ENCODE measurements at places on chromosomes 3 and 15.

DNA sequence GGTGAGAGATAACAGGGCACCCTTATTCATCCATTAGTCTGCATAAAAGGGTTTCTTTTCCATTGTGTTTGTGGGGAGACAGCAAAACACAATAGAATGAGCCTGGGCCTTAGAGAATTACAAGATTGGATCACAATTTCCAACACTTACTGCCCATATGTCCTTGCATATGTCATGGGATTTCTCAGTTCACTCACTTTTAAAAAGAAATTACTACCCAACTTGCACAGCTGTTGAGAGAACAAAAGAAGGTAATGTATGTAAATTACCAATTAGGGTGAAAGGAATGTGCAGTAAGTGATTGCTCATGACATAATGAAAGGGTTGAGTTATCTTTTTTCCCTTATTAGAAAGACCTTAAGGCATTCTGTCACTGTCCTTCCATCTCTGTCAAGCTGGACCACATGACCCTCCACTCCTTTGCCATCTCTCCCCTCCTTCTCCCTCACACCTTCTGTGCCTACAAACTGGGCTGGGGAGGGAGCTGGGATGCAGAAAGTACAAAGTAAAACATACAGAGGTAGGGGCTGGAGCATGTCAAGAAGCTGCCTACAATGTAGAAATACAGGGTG is 244.2 kb downstream of the ZMAT3 start:
- no peak for DNase-seq

DNA sequence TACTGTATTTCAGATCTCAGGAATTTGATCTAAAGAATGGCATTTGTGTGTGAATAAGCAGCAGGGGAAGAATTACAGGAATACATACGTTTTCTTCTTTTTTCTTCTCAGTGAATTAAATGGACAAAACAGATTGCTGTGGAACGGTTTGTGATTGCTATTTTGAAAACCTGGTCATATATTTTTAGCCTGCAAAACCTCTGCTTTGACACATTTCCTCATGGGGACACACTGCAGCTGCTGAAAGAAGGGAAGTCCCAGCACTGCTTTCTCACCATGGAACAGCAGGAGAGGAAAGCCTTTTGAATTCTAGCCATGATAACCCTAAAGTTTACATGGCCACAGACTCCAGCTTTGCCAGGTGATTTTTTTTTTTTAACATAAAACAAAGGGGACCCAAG is 315.0 kb downstream of the OXSM start:
- no peak for DNase-seq

DNA sequence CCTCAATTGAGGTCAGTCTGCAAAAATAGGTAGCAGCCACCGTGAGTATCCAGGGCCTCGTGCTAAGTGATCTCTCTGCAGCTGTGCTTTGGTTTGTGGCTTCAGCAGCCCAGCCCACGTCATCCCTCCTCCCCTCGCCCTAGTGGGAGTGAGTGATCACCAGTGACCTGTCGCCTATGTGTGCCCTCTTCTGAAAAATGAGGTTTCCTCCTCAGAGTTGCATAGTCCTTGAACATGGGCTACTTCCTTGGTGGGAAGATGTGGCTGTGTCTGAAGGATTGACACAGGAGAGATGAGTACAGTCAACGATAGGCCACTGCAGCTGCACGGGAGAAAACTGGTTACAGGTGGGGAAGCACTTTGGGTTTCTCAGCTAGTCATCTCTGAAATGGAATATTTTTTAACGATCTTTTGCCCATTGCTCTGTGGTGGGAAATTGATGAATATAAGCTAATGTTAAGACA is 144.8 kb upstream of the BHLHE40 start:
- no peak for DNase-seq

GRCh38 chr3:179563271-179563783 is 601 bp downstream of the ACTL6A start:
- DNase-seq: peak; percentile 43

DNA sequence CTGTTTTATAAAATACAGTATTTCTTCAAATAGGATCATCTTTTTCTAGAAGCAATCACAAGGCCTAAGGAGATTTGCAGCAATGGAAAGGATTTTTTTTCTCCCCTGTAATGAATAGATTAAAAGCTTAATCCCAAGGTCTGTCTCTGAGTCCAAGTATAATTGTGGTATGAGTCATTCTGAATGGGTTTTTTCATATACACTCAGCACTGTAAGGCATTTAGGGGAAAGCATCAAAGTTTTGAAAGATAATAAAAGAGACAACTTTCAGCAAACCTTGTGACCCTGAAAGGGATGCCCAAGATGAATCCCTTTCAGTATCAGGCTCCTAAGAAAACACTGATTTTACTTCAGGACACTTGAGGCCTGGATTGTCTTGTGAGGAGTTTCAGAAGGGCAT is 23.3 kb upstream of the LARS2 start:
- DNase-seq: no peak

DNA sequence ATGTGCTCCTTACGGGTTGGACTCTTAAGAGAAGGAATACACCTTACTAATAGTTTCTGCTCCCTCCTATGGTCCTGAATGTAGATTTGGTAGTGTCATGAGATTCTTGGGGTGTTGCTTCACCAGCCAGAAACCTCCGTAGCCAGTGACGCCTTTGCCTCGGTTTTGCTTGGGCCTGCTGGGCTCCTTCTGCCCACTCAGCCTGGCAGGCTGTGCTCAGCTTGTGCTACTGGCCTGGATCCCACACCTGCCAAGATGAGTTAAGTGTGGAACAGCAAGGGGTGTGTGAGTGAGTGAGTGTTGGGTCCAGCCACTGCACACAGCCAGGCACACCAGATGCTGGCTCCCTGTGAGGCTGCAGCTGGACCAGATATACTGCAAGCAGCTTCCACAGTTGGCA is 560.1 kb downstream of the NLGN1 start:
- no peak for DNase-seq

DNA sequence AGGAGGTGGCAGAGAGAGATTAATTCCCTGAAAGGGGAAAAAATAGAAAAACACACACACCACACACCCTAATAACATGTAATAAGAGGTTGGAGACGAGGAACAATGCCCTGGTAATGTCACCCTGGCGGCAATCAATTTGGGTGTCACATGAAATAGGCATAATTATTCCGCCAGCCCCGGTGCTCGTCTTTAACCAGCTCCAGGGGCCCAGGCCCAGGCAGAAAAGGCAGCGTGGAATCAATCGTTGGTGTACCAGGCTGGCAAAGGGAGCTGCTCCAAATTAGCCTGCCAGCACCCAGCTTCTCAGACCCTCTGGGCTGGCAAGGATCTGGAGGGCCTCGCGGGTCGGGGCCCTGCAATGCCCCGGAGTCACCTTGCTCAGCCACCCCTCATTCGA is 5.6 kb downstream of the LINGO1 start:
- DNase-seq: no peak

DNA sequence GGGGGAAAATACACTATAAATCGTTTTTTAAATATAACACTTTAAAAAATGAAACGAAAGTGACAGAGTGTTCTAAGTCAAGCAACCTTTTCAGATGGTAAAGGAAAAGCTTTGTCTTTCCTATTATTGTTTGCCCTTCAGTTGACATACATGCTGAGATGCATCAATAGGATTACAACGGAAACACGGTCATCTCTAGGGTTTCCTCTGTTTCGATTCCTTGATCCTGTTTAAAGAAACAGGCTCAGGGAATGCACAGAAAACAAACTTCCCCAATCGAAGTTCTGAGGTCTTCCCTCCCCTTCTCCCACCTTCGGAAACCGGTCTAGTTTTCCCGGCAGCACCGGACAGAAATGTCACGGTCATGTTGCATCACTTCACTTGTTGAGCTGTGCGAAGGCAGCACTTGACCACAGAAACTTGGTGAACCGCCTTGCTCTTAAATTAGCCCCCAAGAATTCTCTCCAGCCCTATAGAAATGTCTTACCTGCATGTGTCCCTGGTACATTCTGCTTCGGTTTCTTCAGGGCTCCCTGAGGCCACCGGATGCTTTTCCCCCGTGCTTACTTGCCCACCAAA is 556 bp downstream of the PEX5L start:
- DNase-seq: peak; percentile 42

GRCh38 chr3:129890125-129890524 is 3.4 kb downstream of the TMCC1 start:
- no peak for DNase-seq

DNA sequence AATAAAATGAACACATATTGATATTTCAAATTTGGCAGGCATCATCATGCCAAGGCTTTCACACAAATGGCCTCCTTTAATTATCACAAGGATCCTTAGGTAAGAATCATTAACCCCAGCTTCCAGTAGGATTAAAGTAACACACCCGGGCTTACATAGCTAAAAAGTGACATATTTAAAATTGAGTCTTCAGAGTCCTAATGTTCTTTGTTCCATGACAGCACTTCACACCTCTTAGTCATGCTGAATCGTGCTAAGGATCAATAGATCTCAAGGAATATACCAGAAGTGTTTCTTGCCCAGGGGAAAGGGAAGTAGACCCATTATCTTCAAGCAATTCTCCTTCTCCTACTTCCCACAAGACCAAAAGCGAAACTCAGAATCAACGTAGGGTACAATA is 76.6 kb upstream of the SOX2 start:
- no peak for DNase-seq

DNA sequence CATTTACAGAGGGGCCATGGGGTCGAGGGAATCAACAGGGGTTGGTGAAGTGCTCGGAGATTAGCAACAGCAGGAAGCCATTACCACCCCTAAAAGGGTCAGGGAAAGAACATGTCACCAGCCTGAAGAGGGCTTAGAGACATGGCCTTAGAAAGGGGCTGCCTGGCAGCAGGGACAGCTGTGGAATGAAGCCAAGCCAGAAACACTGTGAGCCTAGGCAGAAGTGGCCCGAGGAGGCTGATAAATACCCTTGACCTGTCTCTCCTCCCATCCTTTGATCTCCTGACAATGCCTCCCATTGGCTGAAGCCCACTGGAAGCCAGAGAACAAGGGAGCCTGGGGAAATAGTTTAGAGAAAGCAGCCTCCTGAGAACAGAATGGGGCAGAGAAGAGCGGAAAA is 31.4 kb downstream of the GPD1L start:
- DNase-seq: no peak

- no peak for DNase-seq
Measured at GRCh38 chr3:129399895-129400357, 28.5 kb downstream of the EFCAB12 start.

GRCh38 chr15:33780011-33780768 is 188.1 kb upstream of the CHRM5 start:
- DNase-seq: no peak

GRCh38 chr15:92963794-92964193 is 63.7 kb downstream of the CHD2 start:
- DNase-seq: no peak

GRCh38 chr3:177836671-177837070 is 639.4 kb upstream of the TBL1XR1 start:
- no peak for DNase-seq

- DNase-seq: no peak
Measured at GRCh38 chr3:141415953-141416352, 47.6 kb downstream of the ZBTB38 start.

GRCh38 chr3:27666708-27667107 is 55.4 kb downstream of the EOMES start:
- DNase-seq: no peak

- no peak for DNase-seq
Measured at GRCh38 chr15:34182942-34183341, 27.0 kb downstream of the KATNBL1 start.

All from NCI-H526 treated with DMSO at 0.1 percent for 48 hours (cell line).